ACHN (cell line): ENCODE measurements at places on chromosomes 4 and X.

DNA sequence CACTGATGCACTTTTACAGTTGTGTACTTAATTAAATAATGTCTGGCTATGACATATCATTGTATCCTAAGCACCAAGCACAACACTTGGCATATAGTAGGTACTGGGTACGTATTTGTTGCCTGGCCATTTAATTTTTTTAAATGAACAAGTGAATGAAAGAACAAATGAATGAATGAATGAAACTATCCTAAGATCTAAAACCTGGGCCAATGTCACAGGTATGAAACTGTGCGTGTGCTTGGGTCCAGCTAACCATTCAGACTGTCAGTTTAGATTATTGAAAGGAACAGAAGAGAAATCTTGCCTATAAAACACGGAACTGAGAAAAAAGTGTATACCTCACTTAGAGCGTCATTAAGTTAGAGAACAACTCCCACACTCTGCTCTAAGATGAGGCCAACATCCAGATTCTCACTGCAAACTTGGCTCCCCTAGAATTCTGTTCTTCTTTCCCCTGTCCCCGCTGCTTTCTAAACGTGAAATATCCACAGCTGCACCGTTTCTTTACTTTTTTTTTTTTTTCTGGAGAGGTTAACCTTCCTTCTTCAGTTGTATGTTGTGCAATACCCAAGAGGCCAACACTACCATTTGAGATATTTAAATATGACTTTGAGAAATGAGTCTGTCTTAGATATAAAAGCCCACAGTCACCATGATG is 17.3 kb upstream of the SEL1L3 start:
- DNase-seq: no peak

GRCh38 chr4:76260571-76260970 is 9.1 kb downstream of the FAM47E start:
- no peak for DNase-seq

GRCh38 chrX:54093571-54093970 is 49.3 kb upstream of the PHF8 start:
- DNase-seq: no peak

DNA sequence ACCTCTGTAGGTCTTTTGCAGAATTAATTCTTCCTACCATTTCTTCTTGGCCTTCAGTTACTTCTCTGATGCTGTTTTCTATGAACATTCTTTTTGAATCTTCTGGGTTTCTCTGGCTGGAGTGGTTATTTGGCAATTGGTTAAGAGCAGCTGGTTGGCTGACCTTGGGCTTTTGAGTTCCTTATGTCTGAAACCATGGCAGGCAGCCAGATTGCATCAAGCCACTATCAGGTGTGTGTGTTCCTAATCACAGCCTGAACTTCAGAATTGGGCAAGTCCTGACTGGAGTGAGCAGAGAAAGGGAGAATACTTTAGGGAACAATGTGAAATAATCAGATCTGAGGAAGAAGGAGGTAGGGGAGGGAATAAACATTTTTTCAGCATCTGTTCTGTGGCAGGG is 90.2 kb downstream of the ARHGAP10 start:
- no peak for DNase-seq

DNA sequence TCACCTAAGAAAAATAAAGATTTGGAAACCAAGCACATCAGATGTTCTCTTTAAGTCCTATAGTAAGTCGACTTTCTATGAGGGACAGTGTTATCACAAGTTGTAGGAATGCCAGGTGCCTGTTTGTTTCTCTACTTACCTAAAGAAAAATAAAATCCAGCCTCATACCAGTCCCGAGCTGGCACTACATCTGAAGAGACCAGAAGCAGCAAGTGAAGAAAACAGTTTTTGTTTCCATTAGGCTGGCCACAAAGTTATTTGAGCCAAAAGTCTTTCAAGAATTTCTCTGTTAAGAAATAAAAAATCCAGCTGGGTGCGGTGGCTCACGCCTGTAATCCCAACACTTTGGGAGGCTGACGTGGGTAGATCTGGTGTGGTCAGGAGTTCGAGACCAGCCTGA is 10.8 kb upstream of the PPARGC1A start:
- no peak for DNase-seq

- DNase-seq: peak; percentile 30
Observed at GRCh38 chr4:25814301-25815136, 48.3 kb downstream of the SEL1L3 start.

- no peak for DNase-seq
Observed at GRCh38 chrX:40908026-40908425, 172.7 kb upstream of the MED14 start.

DNA sequence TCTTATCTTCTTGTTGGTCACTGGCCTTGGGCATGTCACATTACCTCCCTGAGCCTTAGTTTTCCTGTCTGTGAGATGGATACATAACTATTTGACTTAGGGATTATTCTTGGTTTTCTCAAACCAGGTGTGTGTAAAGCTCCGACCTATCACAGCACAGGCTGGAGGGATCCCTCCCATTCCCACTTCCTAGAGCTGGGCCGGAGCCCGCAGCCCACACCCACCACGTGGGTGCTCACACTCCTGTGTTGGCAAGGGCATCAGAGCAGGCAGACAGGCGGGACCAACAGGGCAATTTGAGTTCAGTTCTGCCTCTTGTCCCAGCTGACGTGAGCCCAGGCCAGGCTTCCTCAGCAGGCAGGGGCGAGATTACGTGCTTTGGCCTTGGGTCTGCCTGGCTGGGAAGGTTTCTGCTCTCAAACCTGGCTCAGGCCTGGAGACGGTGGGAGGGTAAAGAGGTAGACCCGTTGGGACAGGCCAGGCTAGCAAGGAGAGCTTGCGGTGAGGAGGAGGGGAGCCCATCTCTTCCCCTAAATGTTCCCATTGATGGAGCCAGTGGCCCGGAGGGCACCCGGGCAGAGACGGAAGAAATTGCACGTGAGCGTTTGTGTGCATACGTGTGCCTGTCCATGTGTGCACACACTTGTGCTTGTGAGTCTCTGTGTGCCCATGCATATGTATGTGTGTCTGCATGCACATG is 734 bp upstream of the SH3TC1 start:
- no peak for DNase-seq

GRCh38 chr4:1808396-1808795 is 15.3 kb downstream of the FGFR3 start:
- DNase-seq: no peak

DNA sequence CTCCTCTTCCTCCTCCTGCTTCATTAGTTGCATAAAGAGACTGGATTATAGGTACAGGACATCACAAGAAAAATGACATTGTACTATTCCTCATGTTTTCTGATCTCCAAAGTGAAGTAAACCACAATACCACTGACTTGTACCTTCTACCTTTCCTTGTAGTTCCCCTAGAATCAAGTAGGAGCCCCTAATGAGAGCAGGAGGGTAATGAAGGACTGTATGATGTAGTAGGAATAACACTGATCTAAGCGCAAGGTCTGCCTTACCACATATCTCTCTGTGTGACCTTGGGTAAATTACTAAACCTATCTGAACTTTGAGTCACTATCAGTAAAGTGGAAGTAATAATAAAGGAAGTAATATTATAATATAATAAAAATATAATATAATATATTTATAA is 3.6 kb downstream of the VSIG4 start:
- DNase-seq: no peak

DNA sequence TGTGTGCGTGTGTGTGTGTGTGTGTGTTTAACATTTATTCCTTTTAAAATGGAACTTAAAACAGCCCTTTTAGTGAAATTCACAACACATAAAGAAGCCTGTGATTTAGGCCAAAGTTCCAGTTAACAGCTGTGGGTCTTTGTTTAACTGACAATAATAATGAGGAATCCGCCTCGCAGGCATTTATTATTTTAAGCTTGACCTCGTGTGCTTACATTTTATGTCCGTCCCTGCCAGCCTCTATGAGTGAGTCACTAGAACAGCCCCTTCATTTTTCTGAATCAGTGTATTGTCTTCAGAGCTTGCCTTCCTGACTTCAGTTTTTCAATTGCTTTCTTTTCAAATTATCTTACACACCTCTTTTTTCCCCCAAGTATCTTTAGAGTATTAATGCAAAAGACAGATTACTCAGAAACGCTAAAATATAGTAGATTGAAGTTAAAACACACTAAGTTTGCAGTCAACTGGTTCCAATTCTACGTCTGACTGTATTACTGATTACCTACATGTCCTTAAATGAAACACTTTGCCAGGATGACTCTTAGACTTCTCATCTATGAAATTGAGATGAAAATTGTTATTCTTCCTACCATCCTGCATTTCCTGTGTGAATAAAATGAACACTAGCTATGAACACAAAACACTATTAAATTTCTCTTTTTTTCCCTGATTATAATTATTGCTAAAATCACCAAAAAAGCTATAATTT is 319.6 kb upstream of the HS3ST1 start:
- DNase-seq: peak; percentile 52

DNA sequence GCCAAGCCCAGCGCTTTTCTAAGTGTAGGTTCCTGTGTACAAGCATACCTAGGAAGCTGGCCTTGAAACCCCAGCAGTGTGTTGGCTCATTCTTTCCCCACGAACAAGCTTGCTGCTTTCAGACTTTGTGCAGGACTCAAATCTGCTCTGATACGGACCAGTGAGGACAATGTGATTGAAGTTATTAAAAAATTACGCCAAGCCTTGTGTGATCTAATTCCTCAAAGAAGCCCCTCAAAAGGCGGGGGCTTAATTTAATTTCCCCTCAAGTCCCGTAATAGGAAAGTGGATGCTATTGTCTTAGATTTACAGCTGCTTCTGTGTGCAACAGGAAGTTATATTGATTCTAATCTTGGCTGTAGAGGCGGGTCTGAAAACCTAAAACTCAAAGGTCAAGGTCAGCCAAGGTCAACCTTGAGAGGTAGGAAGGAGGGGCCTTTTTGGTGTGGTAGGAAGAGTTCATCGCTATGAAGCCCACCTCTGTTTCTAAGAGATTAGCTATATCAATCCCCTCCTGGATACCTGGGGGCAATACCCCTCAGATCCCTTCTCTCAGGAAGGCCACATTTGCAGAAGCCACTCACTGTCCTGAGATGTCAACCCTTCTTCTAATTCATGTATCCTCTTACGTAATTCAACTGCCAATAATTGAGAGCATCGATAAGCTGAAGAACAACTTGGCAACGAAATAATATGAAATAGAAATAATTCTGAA is 45.1 kb downstream of the TBC1D9 start:
- DNase-seq: no peak

GRCh38 chrX:133402042-133402453 is 13.2 kb downstream of the GPC4 start:
- no peak for DNase-seq

DNA sequence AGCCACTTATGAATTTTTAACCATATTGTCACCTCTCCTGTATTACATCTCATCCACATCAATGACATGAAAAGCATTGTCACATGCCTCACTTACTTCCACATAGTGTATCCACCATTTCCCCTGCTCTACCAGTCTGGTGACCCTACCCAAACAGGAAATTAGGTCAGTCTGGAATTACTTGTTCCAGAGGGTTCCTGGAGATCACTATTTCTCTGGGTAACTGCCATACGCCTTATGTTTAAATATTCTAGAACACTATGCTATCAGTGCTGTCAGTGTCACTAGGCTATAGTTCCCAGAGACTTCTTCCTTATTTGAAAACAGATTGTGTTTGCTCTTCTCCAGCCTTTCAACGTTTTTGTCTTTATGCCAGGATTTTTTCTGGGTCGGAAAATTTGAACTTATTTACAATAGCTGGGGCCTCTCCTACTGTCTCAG is 15.0 kb downstream of the SRPX2 start:
- DNase-seq: no peak

DNA sequence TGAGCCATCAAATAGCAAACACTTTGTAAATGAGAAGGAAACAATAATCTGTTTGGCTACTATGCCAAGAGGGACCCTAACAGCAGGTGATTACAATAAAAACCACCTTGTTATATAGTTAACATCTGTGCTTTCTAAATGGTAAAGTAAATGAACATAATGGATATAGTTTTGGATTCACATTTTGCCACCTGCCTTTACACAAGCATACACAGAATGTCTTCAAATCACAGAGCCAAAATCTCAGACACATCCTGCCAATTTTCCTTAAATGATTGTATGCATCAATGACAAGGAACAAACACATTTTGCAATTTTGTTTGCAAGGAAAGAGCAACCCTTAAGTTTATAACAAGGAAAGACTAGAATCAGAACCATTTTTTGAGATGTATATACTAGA is 334.2 kb downstream of the FSTL5 start:
- DNase-seq: no peak

DNA sequence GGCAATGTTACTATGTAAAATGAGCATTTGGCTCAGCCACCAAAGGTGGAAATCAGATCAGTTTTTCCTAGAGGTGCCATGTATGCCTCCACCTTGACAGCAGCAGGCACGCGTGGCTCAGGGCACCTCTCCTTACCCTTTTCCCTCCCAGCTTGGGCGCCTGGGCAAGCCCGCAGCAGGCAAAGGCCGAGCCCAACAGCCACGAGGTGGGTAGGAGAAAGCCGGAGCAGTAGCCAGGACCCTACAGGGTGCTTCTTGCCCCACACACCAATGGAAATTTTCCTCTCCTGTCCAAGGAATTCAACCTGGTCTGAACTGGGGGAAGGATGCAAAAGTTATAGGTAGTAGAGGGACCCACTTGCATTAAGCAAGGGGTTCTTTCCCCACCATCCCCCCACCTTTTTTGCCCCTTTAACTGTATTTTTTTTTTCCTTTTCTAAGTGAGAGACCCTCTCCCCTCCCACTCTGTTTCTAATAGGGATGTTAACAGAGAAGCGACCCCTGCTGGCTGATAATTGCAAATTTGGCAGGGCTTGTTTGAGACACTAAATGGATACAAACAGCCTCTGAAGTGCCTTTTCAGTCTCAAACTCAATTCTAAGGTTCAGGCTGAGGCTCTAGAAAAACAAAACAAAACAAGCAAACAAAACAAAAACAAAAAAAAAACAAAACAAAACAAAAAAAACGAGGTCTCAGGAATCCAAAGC is 895.1 kb downstream of the PCDH18 start:
- DNase-seq: peak; percentile 26

DNA sequence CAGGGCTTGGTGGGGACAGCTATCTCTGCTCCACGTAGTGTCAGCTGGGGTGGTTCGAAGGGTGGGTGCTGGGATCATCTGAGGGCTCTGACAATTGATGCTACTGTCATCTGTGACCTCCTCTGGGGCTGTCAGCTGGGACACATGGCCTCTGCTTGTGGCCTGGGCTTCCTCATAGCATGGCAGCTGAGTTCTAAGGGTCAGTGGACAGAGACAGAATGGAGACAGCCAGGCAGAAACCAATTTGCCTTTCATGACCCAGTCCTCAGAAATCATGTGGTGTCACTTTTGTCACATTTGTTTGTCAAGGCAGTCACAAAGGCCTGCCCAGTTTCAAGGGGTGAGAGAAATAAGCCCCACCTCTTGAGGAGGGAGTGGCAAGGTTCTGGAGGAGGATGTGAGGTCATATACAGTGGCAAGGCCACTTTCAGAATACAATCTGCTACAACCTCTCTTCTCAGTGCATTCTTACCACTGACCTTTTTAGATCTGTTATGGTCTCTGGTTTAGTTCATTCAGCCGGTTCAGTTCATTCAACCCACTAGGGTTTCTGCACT is 103.6 kb upstream of the BCOR start:
- no peak for DNase-seq
